Activated naive CD4-positive, alpha-beta T cell treated with anti-CD3 and anti-CD28 coated beads, Interleukin-2, amount 10 ng/mL, durations not matched to agents 7 days and 5 days (primary cell): ENCODE measurements at places on chromosomes 1 and 21.

GRCh38 chr1:113459279-113459678 lies 69.0 kb downstream of the MAGI3 start:
- no peak for DNase-seq

GRCh38 chr21:45844181-45844580 lies 137.4 kb upstream of the COL6A1 start:
- no peak for DNase-seq

- DNase-seq: no peak
Measured at GRCh38 chr1:234008591-234008990, 104.1 kb downstream of the SLC35F3 start.

- DNase-seq: no peak
Measured at GRCh38 chr1:237105826-237106225, 63.8 kb downstream of the RYR2 start.

GRCh38 chr1:22342734-22343191 lies 108.9 kb upstream of the ZBTB40 start:
- DNase-seq: no peak

GRCh38 chr1:111290630-111291029 lies at the start of gene CHIA:
TSS of gene CHIA (plus strand) at chr1:111290851. CDS start at chr1:111310468, 19,617 bp downstream.
- no peak for DNase-seq

DNA sequence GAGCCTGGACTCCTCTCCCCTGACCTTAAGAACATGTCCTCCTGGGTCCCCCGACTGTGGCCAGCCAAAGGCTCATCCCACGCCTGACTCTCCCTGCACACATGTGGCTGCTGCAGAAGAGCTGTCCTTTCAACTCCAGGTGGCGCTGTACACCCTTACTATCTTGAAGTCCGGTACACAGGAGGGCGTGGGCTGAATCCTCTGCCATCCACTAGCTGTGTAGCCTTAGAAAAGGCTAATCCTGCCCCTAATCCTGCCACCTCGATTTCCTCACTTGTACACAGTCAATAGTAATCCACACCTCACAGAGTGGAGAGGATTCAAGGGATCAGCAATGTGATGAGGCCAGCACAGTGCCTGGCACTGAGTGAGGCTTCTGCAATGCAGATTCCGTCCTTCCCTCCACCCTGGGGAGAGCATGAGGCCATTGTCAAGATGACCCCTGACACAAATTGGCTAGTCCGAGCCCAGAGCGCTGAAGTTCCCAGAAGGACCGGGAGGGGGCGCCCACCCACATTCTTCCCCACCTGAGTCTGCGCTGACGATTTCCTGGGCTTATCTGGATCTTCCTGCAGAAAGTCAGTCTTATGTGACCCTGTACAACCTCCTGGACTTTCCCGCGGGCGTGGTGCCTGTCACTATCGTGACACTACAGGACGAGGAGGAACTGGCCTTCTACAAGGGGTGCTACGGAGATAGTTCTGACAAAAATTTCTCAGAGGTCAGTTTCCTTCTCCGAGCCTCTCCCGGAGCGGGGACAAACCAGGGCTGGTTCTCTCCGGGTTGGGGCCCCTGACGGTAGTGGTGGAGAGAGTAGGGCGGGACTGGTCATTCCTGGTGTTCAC lies 47.1 kb upstream of the DMBX1 start:
- peak; percentile 76 for DNase-seq

GRCh38 chr1:14366091-14367018 lies 232.1 kb upstream of the KAZN start:
- no peak for DNase-seq

GRCh38 chr1:164736137-164736536 lies 177.2 kb downstream of the PBX1 start:
- no peak for DNase-seq

DNA sequence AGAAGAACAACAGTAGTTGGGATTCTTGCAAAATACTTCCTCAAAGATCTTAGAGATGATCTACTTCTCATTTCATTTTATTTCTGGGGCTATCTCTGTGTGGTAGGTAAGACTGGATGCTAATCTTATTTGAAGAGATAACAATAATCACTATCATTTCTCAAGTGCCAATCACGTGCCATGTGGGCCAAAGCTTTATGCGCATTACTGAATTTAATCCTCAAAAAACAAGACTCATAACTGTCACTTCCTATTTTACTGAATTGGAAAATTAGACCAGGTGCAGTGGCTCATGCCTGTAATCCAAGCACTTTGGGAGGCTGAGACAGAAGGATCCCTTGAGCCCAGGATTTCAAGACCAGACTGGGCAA lies 121.7 kb downstream of the KCNN3 start:
- no peak for DNase-seq

GRCh38 chr1:85936470-85936869 lies 220.1 kb downstream of the COL24A1 start:
- DNase-seq: no peak

GRCh38 chr1:85494074-85494903 lies 29.3 kb upstream of the DDAH1 start:
- DNase-seq: no peak

GRCh38 chr1:46607345-46608130 lies 3.5 kb upstream of the MKNK1 start:
- no peak for DNase-seq

- no peak for DNase-seq
Measured at GRCh38 chr1:89436856-89437255, 73.0 kb downstream of the GBP6 start.

- DNase-seq: peak; percentile 93
Measured at GRCh38 chr1:27659497-27660299, 12.3 kb downstream of the IFI6 start.

- DNase-seq: no peak
Measured at GRCh38 chr1:41689558-41689981, 205.1 kb upstream of the EDN2 start.

GRCh38 chr1:8633741-8634501 lies 183.5 kb downstream of the RERE start:
- DNase-seq: no peak

GRCh38 chr1:222817529-222817928 lies 2.7 kb downstream of the DISP1 start:
- DNase-seq: no peak

GRCh38 chr1:232899268-232899667 lies 51.1 kb upstream of the NTPCR start:
- no peak for DNase-seq

- DNase-seq: peak; percentile 79
Measured at GRCh38 chr1:2236695-2237677, 8.9 kb downstream of the SKI start.

GRCh38 chr1:236393681-236394481 lies at the start of gene EDARADD:
TSS of gene EDARADD (plus strand) at chr1:236394286. CDS start at chr1:236394445, 159 bp downstream.
- DNase-seq: no peak

DNA sequence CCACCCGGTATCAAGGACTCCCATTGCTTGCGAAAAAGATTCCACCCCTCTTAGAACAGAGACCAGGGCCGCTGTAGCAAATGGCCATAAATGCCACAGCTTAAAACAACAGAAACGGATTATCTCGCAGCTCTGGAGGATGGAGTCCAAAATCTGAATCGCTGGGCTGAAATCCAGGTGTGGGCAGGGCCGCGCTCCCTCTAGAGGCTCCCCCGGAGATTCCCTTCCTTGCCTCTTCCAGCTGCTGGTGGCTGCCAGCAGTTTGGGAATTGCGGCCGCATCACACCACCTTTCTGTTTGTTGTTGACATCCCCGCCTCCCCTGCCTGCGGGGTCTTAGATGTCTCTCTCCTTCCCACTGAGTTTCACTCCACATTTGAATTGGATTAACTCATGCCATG lies 15.6 kb downstream of the PDE9A start:
- DNase-seq: no peak

- DNase-seq: no peak
Measured at GRCh38 chr1:156667610-156667967, 9.6 kb downstream of the NES start.

- no peak for DNase-seq
Measured at GRCh38 chr1:43731867-43732531, 24.7 kb downstream of the ST3GAL3 start.

DNA sequence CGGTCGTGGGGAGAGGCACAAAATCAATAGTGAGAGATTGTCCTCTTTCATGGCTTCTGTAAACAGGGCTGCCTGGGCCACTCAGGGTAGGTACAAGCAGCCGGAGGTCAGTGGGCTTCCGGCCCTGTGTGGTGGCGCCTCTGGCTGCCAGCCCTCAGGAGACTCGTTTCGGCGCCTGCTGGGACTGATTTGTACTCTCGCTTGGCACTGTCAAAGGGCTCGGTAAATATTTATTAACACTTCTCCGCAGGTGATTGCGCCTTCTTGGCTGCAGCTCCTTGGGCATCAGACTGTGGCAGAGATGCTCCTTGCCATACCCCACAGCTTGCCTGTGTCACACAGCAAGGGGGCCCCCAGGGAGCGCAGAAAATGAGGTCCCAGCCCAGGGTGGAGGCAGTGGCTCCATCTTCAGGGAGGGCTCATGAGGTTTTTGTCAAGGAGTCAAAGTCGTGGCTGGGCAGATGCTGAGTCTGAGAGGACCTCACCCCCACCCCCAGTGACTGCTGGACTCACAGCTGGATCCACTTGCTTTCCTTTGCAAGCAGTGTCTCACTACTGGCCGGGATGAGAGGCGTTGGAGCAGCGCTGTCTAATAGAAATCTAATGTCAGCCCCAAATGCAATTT lies 262.5 kb downstream of the GRIK3 start:
- DNase-seq: no peak

DNA sequence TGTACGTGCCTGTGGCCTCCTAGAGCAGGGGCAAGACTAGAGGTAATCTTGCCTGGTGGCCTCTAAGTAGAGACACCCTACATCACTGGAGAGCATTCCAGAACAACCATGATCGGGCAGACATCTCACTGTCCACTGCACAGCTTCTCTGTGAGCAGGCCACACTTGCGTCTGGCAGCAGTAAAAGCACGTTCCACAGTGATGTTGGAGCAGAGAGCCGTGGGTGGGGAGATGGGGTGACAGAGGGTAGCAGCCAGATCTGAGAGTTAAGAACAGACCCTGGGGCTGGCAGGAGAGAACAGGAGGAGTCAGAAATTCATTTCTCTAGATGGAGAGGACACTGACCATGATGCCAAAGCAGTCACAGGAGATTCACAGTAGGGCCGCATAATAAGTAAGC lies 293.0 kb downstream of the HHAT start:
- no peak for DNase-seq

DNA sequence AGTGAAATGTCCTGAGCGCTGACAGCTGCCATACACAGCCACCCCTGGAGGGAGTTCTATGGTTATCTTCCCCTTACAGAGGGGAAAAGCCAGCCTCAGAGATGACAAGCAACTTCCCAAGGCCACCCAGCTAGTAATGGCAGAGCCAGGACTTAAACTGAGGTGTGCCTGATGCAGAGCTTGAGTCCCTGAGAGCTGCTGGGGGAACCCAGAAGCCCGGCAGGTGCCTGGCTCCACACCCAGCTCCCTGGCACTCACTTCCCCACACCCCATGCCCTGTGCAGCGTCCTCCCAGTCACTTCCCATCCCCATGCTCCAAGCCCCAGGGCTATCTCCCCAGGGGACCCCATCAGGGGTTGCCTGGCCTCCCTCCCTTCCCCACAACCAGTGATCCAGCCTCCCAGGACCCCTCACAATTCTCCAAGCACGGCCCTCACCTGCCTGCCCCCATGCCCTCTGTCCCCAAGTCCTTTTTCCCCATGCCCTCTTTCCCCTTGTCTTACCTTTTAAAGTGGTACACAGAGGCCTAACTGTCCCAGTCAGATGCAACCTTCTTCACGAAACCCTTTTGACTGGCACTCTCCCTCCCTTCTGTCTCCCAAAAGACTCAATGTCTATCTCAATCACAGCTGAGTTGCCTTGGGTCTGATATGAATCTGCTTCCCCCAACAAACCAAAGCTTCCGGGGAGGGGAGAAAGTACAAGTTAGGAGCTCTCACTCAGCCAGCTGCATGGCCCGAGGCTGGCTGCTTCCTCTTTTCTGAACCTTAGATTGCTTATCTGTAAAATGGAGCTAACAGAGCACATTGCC lies 39.8 kb upstream of the LRP8 start:
- DNase-seq: peak; percentile 78

DNA sequence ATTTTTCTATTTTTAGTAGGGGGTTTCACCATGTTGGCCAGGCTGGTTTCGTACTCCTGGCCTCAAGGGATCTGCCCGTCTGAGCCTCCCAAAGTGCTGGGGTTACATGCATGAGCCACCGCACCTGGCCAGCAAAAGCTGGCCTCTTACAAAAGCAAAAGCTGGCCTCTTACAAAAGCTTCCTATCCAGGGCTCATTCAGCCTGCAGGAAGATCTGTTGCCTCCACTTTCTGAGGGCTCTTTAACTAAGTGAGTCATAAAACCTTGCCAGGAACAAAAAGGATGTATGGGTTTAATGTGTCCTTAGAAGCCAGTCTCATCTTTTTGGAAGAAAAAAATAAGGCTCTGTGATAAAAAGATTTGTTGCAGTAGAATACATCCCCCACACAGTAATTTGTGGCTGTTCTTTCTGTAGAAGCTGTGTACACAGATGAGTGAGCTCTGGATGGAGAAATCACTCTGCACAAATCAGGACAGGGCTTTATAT lies 15.0 kb downstream of the HTR1D start:
- DNase-seq: no peak

GRCh38 chr1:89608984-89609725 lies 23.8 kb upstream of the LRRC8C start:
- DNase-seq: peak; percentile 77

DNA sequence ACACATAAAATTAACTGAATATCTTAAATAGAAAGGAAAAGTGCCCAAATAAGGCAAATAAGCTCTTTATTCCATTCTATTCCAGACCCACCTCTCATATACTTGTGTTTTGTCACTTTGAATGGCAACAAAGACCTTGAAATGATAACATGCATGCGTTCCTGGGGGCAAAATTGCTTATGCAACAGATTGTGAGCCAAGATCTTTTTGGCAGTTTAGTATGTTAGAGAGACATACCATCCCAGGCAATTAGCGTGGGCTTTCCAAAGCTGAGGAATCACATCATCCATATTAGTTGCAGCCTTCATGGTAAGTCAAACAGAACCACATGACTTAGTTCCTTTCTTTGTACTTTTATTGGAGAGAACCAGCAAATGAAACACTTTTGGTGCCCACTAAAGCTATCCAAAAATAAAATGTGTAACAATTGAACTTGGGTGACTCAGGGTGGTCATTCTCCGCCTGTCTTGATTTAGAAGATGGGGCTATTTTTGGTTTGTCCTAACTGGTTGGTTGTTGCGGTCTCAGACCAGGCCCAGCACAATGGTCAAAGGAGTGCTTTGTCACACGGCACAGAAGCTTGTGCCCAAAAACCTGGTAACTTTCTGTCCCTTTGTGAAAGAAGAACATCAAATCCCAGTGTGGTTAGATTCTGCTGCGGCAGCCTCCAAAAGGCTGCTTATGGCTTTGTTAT lies 68.7 kb upstream of the ATF3 start:
- DNase-seq: no peak
